ENCODE measurements at places on chromosomes 11 and 22.

GRCh38 chr22:30989474-30989873 is 20.4 kb downstream of the TUG1 start:
- DNase-seq: no peak

DNA sequence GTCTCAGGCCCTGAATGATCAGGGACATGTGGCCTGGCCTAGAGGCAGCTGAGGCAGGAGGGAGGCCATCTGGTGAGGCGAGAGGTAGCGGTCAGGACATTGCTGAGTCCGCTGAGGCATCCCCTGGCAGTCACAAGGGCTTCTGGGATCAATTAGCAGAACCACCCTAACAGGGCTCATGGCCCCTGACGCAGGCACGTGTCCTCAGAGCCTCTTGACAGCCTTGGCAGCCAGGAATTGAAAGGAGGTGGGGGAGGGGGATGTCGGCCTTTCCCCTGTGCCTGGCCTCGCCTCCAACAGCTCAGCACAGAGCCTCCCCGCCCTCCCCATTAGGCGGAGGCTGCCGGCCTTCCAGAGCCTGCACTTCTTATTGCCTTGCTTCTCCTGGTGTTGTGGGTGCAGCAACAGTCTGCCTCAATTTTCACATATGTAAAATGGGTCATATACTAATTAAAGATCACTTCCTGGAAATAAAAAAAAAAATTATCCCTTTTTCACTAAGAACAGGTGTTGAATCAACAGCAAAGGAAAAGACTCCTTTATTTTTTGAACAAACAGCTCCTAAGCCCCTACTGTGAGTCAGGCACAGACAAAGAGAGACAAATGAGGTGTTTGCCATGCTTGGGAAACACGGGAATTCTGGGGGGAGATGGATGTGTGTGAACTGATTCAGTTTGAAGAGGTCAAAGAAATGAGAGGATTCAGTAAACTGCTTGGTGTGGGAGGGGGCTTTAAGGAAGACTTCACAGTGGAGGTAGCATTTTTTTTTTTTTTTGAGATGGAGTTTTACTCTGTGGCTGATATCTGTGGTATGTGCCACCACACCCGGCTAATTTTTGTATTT is 55.3 kb downstream of the NFAM1 start:
- no peak for DNase-seq

DNA sequence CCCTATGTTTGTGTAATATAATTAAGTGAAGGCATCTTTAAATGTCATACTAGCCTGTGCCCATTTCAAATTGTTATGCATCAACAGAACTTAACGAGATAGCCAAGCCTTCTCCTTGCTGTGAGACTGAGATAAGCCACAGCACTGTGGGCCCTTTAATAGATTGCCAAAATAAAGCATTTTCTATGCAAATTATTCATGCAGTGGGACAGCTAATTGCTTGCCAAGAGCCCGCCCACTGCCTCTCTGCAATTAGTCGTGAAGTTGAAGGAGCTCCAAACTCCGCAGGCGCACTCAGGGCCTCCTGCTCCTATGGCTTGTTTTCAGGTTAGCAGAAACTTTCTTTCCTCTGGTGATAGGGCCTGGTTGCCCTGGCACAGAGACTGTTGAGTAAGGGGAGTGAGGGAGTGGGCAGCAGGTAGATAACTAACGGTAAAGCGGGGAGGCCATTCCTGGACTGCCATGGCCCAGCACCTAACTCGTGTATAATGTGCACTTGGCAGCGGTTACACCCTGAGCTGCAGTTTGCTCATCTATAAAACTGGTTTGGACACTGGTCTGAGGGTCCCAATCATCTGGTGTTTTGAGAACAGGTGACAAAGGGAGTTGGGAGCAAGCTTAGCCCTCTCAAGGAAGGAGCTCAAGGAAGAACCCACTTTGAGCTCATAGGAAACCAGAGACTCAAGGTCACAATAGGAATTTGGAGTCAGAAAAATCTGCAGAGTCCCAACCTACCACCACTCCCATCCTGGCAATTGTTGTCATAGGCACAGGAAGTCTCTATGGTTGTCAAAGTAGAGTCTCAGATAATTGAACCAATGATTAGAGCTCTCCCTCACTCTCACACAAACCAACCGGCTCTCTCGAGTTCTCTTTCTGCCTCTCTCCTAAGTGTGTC is 33.9 kb upstream of the RIC3 start:
- no peak for DNase-seq

DNA sequence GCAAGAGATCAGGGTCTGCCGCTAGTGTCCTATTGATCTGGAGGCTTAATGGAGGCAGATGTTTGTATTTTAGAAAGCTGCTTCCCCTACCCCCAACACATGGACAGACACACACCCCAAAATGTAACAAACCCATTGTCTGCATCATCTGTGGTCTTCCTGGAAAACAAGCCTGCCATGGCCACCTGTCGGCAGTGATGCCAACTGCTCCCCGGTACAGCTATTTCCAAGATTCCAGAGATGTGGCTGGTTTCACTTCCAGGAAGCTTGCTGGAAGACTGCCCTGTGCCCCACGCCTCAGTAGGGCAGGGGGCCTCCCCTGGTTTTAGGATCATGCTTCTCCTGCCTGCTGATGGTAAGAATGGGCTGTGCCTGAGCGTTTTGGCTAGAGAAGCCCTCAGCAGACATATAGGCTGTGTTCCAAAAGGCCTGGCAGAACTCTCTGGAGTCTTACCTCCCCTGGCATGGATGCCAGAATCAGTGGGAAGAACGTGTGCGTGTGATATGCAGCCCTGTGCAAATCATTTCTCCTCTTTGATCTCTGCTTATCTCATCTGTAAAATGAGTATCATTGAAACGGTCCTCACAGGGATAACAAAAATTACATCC is 108.6 kb downstream of the FBXO7 start:
- DNase-seq: no peak

- DNase-seq: no peak
Measured at GRCh38 chr11:110808248-110808647, 96.0 kb upstream of the ARHGAP20 start.

DNA sequence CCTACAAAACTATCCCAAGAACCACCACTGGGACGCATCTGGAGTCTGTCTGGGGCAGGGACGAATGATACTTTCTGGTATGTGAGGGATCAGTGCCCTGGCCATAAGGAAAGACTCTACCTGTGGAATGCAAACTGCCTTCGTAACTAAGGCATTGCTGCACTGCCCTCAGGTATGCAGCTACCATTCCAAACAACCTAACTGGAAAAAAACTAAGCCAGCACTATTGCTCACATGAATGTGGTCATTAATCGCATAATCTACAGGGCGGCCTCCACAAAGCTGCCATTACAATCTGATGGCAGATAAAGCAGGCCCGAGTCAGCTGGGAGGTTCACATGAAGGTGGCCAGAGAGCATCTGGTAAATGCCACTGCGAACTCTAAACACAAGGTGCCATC is 3.9 kb downstream of the PACSIN2 start:
- no peak for DNase-seq

DNA sequence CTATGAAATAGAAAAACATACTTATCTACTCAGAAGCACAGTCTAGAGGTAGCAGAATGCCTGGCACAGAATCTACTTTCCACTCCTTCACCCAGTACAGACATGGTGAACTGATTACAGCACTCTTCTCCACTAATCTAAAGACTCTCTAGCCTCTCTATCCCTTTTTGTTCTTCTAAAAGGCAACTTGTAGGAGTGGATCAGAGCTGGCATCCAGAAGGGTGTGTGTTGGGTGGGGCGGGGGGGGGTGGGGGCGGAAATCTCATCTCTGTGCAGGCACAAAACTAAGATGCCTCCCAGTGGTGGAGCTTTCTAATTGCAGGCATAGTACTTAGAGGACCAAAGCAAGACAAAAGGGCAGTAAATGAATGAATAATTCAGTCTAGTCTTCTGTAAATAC is 11.5 kb upstream of the EMID1 start:
- DNase-seq: no peak

- peak; percentile 81 for DNase-seq
Measured at GRCh38 chr22:38461414-38462081, 6.3 kb upstream of the KDELR3 start.

All from activated naive CD4-positive, alpha-beta T cell treated with anti-CD3 and anti-CD28 coated beads, Interleukin-2, amount 10 ng/mL, durations not matched to agents 7 days and 5 days (primary cell).